CMK (cell line): ENCODE measurements at places on chromosomes 1 and 21.

GRCh38 chr1:151705753-151706463, 10.7 kb downstream of the CELF3 start:
- DNase-seq, result no peak

DNA sequence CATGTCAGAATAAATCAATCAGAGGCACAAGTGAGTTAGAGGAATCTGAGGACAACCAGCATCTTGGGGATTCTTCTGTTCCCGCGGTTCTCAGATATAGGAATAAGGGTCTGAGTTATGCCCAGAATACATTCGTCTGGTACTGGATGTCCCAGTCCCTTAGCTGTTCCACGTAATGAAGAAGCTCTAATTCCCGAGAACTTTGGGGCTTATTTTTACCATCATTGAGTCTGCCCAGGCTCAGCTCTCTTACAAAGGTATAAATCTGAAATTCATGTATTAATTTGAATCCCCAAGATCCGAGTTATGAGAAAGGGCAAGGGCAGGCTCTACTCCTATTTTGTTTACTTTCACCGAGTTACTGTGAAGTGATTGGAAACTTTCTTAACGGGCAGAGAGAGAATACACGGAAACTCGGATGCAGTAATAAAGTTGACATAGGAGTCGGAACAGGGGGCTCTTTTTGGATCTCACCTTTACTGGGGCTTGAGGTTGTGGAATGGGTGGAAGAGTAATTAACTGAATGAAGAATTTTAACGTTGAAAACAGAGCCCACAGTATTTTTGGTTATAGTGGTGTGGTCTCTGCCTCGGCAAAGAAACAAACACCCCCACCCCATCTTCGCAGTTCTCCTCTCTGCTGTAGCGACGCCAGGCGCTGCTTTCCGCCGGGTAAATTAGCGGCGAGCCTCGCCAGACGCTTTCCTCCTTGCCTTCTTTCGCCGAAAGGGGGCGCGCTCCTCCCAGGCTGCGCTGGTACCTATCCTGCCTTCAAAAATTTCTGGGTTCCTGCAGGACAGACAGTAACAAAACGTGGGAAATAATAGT, 7.1 kb downstream of the PRRX1 start:
- DNase-seq, result no peak

DNA sequence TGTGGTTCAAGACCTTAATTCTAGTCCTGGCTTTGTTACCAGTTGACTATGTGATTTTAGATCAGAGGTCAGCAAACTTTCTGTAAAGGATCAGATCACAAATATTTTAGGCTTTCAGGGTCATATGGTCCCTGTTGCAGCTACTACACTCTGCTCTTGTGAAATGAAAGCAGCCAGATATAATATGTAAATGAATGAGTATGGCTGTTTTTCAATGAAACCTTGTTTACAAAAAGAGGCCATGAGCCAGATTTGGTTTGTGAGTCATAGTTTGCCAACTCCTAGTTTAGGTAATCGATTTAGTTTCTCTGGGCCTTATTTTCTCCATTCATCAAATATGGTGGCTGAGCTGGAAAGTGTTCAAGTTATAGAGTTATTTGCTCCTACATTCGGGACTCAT, 346.7 kb downstream of the NUF2 start:
- DNase-seq, result no peak

- DNase-seq, result no peak
Observed at GRCh38 chr1:10193288-10193687, 17.1 kb upstream of the KIF1B start.
